Placental epithelial cell (primary cell): ENCODE measurements at places on chromosomes 11 and 22. TPM values are rescaled to one million over a fixed set of nuclear protein-coding genes. Genes with fewer than 3 reads are reported as not detected.

ANO1 gene
- total RNA-seq, result 36.7 and 39.7 TPM in 2 replicates

KCNJ11 gene
- total RNA-seq, result under 0.01 TPM in 1 of 2 replicates, not detected in the other

SBF2 gene
- 34.1 and 39.3 TPM in 2 replicates for total RNA-seq

EXPH5 gene
- total RNA-seq, result 11.4 and 29.8 TPM in 2 replicates

OR8K5 gene
- not detected in 2 replicates for total RNA-seq

SELENOM gene
- total RNA-seq, result 59.2 and 79.7 TPM in 2 replicates

ELFN2 gene
- not detected in 2 replicates for total RNA-seq

RAB38 gene
- total RNA-seq, result 2.0 and 2.9 TPM in 2 replicates

FXYD6 gene
- 0.39 TPM in 1 of 2 replicates, not detected in the other for total RNA-seq
